ENCODE measurements at places on chromosomes 6 and 20.

GRCh38 chr6:17202526-17202925 lies 78.6 kb upstream of the RBM24 start:
- DNase-seq, result no peak

DNA sequence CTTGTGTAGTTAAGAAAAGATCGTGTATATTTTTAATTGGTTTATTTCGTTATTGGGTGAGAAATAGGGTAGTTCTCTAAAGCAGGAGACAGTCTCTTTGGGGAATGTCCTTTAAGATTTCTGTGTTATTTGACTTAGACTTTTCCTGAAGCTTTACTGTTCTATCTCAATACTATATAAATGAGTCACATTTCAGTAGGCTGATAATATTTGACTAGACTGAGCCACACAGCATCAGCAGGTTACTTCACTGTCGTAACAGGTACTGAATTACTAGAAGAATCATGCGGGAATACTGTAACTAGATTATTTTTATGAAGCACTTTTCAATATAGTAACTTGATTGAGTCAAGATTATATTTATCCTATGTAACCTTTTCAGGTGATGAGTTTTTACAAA lies 1.4 kb downstream of the SMAP1 start:
- no peak for DNase-seq

GRCh38 chr6:21214738-21215448 lies 378.7 kb upstream of the SOX4 start:
- no peak for DNase-seq

DNA sequence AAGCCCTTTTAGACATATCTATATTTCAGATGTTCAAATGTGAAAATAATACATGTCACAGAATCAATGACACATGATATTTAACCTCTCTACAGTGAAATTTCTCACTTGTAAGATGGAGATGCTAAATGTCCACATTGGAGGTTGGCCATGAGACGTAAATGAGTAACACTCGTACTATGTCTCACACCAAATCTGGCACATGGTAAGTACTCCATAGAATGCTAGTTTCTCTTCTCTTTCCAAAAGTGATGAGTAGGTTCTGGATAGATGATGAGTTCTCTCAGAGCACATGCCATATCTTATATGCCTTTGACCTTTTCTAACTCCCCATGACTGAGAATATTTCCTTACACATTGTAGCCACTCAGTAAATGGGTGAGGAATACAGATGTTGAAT lies 17.7 kb downstream of the GFOD1 start:
- no peak for DNase-seq

GRCh38 chr6:128870746-128871145 lies 12.2 kb upstream of the LAMA2 start:
- DNase-seq, result no peak

DNA sequence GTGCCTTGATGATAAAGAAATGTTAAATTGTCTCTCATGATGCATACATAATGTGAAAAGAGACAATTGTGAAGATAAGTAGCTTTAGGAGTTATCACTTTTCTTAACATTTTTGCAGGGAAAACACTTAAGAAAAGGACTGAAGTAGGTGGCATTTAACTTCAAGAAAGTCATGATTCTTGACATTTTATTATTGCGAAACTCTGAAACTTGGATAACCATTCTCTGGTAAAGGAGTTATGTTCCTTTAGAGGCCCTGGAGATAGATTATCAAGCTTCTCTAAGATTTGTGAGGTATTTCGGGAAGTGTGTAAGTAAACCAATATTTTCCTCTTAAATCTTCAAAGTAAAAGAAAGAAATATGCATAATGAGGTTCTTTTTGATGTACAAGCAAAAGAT lies 38.5 kb downstream of the HTR1B start:
- no peak for DNase-seq

GRCh38 chr6:33967265-33967767 lies 163.5 kb upstream of the MLN start:
- DNase-seq, result no peak

- no peak for DNase-seq
These were observed 6.9 kb downstream of the TCF15 start for GRCh38 chr20:603116-603640.

DNA sequence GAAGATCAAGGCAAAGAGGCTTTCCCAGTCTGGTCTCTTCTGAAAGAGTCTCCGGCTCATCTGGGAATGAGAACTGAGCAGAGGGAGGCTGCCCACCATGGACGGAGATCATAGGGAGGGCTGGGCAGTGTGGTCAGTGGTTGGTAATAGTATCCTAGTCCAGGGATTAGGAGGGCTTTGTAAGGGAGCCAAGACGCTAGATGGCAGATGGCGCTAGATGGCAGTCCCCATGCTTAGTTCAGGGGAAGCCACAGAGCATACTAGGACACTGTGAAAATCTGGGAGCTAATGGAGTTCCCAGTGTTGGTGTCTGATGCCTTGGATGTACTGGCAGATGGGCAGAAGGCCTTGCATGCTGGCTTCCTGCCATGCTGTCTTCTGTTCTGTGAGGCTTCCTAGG lies 21.7 kb upstream of the DAAM2 start:
- DNase-seq, result no peak

- DNase-seq, result no peak
These were observed 209.7 kb downstream of the FARS2 start for GRCh38 chr6:5471044-5471443.

DNA sequence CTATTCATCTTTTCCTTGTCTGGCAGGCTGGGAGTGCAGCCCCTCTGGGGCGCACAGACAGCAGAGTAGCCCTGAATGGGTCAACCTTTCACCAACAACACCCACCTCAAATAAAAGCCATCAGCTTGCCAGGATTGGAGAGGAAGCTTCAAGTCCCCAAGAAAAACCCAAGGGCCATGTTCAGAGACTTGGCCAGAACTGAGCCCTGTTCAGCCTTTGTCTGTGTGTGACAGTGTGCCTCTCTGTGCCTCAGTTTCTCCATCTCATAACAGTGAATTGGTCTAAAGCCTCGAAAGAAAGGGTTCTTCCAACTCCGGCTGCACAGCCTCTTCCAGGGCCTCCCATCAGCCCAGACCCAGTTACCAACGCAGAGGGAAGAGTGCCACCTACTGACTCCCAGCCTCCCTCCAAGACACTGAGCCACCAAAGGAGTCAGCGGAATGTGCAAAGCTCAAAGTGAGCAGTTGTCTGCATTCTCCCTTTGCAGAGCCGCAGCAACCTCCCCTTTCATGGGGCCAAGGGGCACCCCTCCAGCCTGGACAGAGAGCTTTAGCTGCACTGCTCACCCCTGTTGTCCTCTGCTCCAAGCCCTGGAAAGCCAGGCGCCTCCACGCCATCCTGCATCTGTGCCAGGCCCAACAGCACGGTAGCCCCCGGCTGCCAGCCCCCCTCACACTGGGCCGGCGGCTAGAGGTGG lies 82.7 kb upstream of the TOP1 start:
- peak; percentile 37 for DNase-seq

DNA sequence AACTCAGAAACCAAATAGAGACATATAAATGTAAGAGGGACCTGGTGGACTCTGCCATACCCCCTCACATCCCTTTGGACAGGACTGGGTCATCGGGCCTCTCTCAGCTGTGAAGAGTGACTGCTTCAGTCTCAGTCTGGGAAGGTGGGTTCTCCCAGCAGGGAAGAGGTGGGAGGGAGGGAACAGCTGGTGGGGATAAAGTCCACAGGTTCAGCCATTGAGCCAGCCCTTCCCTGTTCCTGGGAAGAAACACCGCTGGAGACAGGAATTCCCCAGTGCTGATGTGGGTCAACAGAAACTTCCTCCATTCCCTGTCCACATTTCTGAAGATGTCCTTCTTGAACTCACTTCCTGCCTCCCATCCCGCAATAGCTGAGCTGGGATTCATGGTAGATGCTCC lies 209.2 kb upstream of the PMEPA1 start:
- no peak for DNase-seq

- DNase-seq, result no peak
These were observed 56.9 kb downstream of the RTN4IP1 start for GRCh38 chr6:106572436-106572835.

DNA sequence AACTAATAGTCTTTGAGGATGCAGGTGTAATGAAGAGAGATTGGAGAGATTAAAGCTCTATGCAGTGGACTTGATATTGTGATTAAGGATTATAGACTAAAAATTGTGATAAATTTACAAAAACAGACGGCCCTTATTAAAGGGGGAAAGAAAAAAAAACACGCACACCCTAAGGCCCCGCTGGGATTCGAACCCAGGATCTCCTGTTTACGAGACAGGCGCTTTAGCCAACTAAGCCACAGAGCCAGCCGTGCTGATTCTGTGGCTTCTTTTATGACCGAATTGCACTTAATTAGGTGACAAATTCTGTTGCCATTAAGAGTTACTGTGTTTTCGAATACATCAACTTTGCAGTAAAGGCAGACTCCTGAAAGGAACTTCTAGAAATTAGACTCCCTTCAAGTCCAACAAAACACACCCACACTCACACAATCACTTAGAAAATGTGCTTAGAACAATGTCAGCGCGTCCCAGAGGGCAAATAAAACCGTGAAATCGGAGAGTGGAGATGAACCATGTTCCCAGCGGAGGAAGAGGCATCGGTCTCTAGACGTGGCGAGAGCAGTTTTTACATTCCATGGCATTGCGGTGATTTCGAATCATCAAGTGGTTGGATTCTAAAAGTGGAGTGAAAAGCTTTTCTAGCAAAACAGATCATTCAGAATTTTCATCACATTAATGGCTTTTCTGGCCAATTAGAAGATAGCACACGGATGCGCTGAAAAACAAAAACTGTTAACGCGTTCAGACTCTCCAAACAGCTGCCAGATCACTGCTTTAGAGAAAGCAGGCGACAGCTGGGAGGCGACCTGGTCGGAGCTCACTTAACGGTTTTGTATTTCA lies 122.6 kb downstream of the GPX5 start:
- DNase-seq, result peak; percentile 28

GRCh38 chr6:16064671-16065072 lies 64.2 kb upstream of the MYLIP start:
- DNase-seq, result no peak

DNA sequence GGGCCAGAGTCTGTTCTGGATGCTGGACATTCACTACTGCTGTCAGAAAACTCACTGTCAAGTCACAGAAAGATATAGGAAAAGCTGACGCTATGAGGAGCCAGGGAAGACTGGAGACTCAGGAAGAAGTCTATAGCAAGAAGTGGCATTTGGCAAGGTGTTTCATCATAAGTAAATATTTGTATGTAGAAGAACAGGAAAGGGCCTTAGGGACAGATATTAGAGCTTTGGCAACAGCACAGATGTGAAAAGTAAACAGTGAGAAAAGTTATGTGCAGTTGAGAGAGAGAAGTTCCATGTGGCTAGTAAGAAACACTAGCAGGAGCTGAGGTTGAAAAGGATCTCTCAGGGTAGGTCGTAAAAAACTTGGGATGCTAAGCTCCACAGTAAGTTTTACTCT lies 868.9 kb downstream of the PHF3 start:
- DNase-seq, result no peak

DNA sequence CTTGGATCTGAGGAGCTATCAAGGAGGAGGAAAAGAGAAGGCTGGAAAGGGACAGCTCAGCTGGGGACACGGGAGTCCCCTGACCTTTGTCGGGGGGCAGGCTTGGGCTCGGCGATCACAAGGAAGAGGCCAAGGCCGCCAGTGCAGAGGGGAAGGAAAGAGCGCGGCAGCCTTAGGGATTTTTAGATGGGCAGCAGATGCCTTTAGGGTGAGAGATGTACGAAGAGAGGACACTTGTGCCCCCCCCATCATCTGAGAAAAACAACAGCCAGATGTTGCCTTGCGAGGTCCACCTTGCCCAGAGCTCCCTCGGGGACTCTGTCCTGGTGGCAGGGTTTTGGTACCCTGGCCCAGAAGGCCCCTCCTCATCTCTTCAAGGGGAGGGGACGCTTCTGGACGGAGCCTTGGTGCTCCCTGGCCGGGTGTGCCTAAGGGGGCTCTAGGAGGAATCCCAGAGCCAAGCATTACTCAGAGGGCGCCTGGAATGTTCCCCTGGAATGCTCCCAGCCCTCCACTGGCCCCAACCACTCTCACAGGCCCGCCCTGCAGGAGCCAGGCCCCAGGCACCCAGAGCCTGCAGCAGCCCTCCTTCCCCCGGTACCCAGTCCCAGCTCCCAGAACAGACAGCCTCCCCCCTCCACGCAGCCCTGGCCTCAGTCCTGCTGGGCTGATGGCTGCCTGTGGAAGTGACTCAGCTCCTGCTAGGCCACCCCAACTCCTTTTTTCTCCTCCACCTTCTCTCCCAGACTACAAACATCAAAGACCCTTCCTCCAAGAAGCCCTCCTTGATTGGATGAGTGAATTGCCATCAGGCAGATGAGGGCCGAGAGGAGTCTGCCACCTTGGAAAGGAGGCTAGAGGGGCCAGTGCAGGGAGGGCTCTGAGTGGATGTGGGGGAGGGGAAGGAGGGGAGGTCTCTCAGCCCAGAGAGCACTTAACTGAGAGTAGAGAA lies 1.8 kb downstream of the ADAM33 start:
- no peak for DNase-seq

DNA sequence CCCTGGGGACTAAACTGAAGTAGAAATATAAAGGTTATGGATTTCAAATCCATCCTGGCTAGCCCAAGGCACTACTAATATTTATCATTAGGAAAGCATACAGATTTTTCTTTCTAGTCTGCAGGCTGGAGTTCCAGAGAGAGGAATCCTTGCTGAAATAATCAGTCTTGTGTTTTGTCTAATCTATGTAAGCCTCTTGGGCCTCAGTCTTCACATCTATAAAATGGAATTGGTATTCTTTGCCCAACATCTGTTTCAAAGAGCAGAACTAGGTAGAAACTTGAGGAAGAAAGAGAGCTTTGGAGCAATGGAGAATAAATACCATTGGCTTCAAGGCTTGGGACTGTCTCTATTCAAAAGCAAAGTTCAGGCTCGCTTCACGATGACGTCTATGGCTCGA lies 212.0 kb downstream of the ZMYND8 start:
- no peak for DNase-seq

DNA sequence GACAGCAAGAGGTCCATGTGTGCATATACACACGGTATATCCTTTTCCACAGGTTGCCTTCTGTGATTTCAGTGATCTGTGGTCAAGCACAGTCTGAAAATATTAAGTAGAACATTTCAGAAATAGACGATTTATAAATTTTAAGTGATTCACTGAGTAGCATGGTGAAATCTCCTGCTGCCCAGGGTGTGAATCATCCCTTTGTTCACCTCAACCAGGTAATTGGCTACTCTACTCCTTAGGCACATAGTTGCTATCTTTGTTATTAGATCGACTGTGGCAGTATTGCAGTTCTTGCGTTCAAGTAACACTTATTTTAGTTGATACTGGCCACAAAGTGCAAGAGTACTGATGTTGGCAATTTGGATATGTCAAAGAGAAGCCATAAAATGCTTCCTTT lies 1421.7 kb downstream of the GRIK2 start:
- DNase-seq, result no peak

DNA sequence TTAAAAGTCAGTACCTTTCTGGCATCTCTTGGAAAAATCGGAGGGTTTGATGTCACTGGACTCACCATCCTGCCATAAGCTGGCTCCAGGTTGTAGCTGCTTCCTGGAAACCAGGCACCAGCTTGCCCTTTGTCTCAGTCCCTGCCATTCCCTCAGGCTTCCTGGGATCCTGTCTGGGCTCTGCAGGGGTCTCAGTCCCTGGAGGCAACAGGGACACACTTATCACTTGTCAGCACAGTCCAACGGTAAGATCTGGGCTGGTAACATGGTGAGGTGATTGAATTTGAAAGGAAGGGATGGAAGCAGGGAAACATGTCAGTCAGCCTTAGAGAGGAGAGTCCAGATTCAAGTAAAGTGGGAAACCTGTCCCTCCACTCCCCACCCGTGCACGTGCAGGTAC lies 147.6 kb upstream of the ECI2 start:
- no peak for DNase-seq
